Brain (organoid and tissue), 16 donors: ENCODE measurements at places on chromosomes 3 and 15.

- DNase-seq, result no peak
These were observed 264.7 kb downstream of the RBMS3 start for GRCh38 chr3:29545615-29546014.

DNA sequence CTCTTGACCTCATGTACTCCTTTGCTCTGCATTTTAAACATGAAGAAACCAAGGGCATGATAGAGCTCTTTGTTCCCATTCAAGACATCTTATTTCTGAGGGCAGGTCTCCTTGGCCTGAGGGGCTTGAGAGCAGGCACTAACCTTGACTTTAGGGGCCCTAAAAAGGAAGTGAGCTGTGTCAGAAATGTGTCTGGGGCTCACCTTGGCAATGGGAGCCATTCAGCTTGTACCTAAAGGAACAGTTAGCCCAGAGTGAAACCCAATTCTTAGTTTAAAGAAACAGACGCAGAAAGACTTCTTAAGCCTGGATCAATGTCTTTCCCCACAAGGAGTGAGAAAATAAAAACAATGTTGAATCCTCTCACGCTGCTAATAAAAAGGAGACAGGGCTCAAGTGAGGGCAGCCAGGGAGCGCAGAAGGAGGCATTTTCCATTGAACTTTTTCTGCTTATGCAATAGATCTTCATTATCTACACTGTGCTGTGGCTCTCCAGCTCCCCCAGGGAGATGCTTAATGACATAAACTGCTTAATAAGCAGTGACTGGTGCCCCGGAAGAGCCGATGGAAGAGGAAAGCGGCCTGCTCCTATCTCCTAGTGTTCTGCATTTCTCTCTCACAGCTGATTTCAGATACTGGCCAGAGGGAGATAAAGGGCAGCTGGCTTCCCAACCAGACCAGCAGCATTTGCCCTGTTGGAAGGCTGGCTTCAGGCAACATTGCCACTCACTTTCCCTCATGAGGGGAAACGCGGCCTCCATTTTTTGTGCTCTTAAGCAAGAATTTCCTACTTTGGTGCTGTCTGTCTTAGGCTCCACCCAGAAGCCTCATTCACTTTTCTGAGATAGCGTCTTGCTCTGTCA lies 152.0 kb downstream of the OPA1 start:
- no peak for DNase-seq

DNA sequence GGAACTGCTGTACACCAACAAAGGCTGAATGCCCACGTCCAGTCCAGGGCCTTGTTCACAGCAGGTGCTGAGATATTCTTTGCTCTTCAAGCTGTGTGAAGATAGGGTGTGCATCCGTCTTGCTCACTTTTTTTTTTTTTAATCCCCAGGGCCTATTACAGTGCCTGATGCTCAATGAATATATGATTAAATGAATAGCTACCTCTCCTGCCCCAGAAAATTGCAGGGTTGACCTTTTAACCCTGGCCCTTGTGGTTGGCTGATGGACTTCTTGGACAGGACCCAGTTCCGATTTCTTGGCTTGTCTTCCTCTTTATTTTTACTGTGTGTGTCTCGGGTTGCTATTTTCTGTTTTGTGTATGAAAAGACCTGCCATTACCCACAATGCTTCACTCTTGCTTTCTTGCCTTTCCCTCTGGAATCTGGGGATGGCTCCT lies 2.9 kb upstream of the FYTTD1 start:
- DNase-seq, result no peak

DNA sequence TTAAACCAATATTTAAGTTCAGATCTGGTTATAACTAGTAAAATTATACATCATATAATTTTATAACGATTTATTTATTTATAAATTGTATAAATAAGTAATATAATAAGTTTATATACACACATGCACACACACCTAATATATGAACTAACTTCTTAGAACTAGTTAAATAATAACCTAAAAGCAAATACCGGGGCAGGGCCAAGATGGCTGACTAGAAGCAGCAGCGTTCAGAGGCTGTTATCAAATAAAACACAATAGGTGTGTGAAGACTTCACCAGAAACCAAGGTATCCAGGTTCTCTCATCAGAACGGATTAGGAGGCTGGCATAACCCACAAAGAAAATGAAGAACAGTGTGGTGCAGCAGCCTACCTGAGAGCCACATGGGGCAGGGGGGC lies 653.6 kb upstream of the CBLB start:
- no peak for DNase-seq

DNA sequence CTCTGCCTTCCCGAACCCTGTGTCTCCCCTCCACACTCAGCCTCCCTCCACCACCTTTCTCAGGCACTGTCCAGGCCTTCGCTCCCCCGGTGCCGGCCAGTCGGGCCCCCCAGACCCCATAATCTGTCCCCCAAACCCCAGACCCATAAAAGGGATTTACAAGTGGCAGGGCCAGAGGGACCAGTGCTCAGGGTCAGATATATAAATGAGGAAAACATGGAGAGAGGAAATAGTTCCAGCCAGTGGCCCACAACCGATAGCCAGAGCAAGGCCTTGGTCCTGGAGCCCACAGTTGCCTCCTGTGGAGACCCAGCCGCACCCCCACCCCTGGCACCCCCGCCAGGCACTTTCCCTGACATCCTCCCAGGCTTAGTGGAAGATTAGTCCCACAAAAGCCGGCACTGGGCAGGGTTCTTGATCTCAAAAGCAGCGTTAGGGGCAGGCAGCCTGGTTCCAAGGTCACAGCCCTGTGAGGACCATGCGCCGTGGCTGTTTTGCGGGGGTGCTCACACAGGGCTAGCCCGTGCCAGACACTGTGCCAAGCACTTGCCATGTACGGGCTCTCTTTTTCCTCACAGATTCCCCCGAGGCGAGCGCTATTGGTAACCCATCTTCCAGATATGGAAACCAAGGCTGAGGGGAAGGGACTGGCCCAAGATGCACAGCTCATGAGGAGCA lies 1.1 kb upstream of the PLXND1 start:
- DNase-seq, result no peak

GRCh38 chr3:4582624-4583023 lies 89.5 kb downstream of the ITPR1 start:
- DNase-seq, result no peak

GRCh38 chr15:28963711-28964081 lies 77.9 kb downstream of the APBA2 start:
- DNase-seq, result no peak

DNA sequence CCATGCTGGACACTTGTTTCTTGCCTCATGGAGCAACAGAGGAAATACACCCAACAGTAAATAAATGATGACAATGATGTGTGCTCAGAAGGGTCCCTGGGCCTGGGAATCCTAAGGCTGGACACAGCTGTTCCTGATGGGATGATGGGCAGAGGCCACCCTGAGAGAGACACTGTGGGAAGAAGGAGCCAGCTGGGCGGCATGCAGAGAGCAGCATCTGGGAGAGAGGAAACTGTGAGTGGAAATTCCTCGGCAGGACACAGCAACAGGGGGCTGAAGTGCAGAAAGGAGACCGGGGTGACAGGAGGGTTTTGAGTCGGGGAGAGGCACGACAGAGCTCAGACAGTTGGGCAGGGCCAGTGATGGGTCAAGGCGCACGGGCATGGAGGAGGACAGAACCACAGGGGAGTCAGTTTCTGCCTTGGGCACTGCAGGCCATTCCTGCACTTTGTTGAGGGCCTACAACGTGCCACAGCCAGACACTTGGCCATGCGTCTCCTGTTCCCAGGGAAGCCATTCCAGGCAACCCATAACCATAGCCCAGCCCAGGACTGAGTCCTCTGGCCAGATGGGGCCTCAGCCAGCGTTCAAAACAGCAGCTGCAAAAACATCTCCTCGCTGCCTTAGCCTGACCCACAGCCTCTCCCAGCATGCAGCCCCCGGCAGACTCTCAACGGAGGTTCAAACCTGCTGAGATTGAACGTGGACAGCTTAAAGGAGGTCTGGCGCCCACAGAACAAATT lies 36.7 kb upstream of the SLC6A1 start:
- no peak for DNase-seq

- peak; percentile 80 for DNase-seq
These were observed 476 bp downstream of the IP6K2 start for GRCh38 chr3:48716508-48716981.

DNA sequence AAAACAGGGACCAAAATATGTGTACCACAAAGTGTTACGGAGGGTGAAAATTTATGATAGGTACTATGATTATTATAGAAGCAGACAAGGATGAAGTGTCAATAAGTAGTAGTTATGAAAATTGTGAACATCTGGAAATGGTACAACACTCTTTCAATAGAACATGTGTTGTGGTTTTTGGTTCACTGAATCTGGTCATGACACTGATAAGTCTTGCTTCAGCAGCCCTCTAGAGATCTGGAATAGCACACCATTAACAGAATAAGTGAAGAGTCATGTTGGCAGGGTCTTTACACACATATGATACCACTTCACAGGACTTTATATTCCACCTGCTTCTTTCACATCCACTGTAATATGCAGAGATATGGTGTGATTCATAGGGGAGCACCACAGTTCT lies 985.2 kb upstream of the SEMA6D start:
- DNase-seq, result no peak

GRCh38 chr15:49331951-49332350 lies 91.1 kb upstream of the FGF7 start:
- DNase-seq, result no peak

GRCh38 chr3:45210308-45211041 lies 15.6 kb downstream of the TMEM158 start:
- DNase-seq, result peak; percentile 20

GRCh38 chr3:169008776-169009358 lies 654.6 kb downstream of the MECOM start:
- DNase-seq, result no peak

GRCh38 chr3:136249593-136249992 lies 547 bp upstream of the PCCB start:
- DNase-seq, result no peak

- DNase-seq, result peak; percentile 93
These were observed 18.6 kb upstream of the TICRR start for GRCh38 chr15:89556413-89557262.

DNA sequence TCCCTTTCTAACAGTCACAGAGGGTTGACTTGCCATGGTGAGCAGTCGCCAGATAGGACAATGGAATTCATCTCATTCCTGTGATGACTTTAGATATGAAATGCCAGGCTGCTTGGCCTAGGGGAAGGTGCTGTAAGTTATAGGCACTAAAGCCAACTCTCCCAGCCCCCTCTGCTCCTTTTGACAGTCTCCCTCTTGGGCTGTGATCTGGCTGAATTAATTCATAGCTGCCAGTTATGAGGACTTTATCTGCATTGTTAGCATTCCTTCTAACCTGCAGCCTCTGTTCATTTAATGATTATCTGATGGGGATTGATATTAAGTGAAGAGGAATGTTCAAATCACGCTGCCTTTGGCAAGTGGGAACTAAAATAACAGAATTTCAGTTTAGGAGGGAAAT lies 427.1 kb upstream of the RASGRP1 start:
- DNase-seq, result no peak

DNA sequence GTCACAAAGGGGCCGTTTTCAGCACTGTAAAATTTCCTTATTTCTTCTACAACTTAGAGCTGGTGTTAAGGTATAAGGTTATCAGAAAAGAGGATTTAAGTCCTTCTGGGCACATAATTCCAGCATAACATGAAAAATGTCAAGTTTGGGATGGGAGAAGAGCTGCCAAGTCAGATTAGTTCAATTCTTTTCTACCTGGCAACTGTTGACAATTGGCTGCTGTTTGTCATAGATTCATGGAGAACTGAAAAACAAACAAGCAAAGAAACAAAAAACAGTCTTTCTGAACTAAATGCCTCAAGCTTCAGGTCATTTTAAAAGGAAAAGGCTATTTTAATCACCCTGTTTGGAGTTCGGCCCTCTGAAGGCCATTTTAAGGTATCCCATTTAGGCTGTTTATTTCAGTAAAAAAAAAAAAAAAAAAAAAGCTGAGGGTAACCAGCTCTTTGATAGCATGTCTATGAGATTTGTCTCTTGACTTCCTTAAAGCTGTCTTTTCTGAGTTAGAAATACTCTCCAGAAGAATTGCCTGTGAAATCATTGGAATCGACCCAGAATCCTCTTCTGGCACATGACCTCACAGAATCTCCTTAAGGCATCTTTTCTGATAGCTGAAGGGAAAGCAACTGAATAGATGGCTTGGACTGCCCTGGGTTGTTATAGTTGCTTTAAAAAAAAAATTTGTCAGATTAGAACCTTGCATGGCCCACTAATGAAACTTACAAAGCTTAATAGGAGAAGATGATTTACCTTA lies 173.3 kb downstream of the SEMA6D start:
- no peak for DNase-seq

- no peak for DNase-seq
These were observed 162.8 kb upstream of the RARB start for GRCh38 chr3:25265284-25265683.

- DNase-seq, result no peak
These were observed 230.4 kb downstream of the NECTIN3 start for GRCh38 chr3:111302063-111302462.

- DNase-seq, result no peak
These were observed 152.8 kb downstream of the RBPMS2 start for GRCh38 chr15:64622410-64623260.

GRCh38 chr3:52322466-52322865 lies 6.3 kb downstream of the DNAH1 start:
- no peak for DNase-seq

DNA sequence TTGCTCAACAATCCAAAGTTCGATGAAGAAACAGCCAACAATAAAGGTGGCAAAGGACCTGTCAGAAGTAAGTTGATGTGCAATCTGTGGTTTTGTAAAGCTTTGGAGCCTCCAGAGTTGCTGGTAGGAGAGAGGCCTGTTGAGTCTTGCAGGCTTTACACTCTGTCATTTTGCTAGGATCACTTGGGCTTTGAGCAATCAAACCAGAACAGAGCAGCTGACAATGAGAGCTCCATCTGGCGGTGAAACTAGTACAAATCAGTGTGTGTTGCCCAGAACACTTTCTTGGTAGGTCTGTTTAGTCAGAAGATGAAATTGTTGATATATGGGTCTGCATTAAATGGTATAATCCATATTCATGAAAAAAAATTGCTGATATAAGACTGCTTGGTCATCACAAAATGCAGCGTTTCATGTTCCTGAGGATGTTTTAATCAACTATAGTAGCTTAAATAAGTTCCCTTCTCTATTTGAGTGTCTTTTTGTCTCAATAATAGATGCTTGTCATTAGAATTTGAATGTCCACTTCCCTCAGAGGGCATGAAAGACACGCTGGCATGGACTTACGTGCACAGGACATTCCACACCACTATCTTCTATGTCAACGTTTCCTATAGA lies 25.7 kb downstream of the TMOD2 start:
- DNase-seq, result peak; percentile 83

- DNase-seq, result no peak
These were observed 129.2 kb upstream of the COL8A1 start for GRCh38 chr3:99509224-99509623.

DNA sequence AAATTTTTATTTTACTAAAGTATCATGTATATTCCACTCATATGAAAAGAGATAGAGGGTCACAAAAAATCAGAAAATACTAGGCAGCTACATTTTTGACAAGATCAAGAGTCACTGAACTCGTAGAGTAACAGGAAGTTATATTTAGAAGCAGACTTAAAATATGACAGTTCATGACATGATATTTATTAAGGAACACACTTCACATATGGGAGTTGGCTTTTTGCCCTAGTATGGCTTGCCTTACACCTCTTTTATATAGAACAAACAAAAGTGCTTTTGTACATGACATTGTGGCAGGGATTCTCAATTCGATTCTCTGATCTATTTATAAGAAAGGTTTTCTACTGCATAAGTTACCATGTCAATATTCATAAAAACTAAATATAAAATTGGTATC lies 80.1 kb upstream of the GBE1 start:
- DNase-seq, result no peak

GRCh38 chr3:121660356-121661171 lies at the start of gene HCLS1:
TSS of gene HCLS1 (minus strand) at chr3:121660903. CDS start at chr3:121658347, 2,556 bp downstream.
- DNase-seq, result no peak

GRCh38 chr3:171566803-171567422 lies 106.7 kb upstream of the TNIK start:
- peak; percentile 84 for DNase-seq
